Pulmonary artery endothelial cell (primary cell): ENCODE measurements at places on chromosomes 2 and 18. TPM values are rescaled to one million over a fixed set of nuclear protein-coding genes. Genes with fewer than 3 reads are reported as not detected.

Gene SLC38A11
- total RNA-seq = not detected in 2 replicates

Gene POTEJ
- 0.04 and 0.07 TPM in 2 replicates for total RNA-seq

Gene IL1F10
- total RNA-seq = not detected in 2 replicates

Gene MDH1B
- 0.26 and 0.35 TPM in 2 replicates for total RNA-seq

Gene NEMP2
- total RNA-seq = 3.5 and 4.7 TPM in 2 replicates

Gene COLEC11
- total RNA-seq = 0.13 and 0.35 TPM in 2 replicates

Gene EVA1A
- total RNA-seq = 110 and 149 TPM in 2 replicates

Gene RNF144A
- 2.5 and 5.3 TPM in 2 replicates for total RNA-seq

Gene CCDC178
- total RNA-seq = not detected in 2 replicates
